Left ventricle myocardium superior (tissue), 1 donor: ENCODE measurements at places on chromosomes 4 and X.

DNA sequence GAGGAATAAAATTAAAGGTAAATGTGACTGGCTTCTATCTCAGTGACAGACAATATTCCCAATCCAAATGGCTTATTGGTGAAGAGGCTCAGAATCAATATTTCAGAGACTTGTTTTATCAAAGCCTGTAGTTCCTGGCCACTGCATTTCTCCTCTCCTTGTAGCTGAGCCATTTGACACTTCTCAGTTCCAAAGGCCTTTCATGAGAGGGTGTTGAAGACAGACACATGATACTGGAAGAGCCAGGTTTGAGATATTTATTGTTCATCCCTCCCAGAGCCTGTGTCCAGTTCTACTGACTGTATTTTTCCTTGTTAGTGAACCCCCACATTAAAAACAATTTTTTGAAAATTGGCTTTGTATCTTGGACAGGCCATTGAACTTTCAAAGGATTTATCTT, 12.9 kb upstream of the INPP4B start:
- DNase-seq = no peak

DNA sequence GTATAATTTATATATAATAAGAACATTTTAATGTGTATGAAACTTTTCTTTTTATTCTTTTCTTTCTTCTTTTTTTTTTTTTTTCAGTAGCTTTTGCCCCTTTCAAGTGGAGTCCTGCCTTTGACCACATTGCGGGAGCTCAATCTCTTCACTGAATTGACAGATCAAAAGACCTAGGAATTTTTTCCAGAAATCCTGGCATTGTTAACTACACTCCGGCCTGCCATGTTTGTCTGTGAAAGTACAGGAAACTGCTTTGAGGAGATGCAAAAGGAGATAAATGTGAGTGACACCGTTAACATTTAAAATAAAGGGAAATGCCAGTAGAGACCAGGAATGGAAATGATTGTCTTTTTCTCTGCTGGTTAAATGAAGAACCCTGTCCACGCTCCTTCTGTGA, 159.3 kb upstream of the VCX3A start:
- no peak for DNase-seq

DNA sequence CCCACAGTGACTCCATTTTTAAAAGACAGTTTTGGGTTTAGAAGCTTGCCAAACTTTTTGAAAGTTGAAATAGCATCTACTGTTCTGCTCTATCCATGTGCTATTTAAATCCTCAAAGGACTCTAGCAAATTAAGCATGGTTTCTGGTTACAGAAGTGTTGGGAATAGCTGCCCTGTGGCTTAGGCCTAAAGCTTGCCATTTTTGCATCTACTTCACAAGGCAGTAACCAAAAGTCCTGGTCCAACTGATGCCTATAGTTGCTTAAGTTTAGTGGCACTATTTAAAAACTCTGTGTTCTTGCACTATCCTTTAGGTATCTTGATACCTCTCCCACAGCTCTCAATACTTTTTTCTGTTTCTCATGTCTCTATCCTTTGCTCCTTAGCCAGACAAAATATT, 251.0 kb upstream of the GPC4 start:
- DNase-seq = no peak

DNA sequence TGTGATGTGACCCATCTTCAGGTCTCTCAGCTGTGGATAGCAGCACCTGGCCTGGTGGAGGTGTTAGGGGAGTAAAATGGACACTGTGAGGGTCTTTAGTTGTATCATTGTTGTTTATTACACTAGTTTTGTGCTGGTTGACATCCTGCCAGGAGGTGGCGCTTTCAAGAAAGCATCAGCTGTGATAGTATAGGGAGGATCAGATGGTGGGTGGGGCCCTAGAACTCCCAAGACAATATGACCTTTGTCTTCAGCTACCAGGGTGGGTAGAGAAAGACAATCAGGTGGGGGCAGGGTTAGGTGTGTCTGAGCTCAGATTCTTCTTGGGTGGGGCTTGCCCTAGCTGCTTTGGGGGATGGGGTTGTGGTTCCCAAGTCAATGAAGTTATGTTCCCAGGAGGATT, 162.8 kb downstream of the PPP1R2C start:
- no peak for DNase-seq

DNA sequence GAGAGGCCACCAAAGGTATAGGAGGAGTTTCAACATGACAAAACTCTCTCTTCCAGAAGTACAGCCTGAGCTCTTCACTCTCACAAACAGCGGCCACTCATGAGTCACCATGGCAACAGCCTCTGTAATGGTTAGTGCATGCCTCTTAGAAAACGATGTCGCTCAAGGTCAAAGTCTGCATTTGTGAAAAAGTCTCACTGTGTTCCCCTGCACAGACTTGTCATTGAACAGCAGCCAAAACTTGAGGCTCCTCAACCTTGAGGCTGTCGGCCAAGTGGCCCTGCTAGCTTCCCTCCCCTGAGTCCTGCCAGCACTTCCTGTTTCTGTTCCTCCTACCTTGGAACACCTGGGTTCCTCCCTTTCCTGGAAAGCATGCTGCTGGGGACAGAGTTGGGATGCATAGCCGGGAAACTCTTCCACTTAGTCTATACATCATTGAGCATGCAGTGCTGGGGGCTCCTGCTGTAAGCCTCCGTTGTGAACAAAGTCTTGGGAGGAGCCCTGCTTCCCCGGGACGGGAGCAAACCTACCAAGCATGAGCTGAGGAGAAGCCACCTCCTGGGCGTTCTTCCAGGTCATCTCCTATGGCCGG, 66.6 kb downstream of the ING2 start:
- DNase-seq = peak; percentile 42

DNA sequence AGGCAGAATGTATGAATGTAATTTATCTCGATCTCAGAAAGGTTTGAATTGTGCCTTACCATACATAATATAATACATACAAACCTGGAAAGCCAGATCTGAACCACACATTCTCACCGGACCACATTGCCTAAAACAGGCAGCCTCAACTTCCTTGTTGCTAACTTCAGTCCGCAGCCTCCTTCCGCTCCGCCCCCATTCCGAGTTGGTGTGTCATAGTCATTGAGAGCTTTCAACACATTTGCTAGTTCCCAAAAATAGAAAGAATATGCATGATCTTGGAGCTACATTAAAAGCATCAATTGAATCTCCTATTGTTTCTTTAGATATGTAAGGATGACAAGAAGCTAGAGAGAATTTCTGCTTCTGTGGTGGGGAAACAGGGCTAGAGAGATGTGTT, 127.2 kb downstream of the ARHGEF9 start:
- peak; percentile 62 for DNase-seq

GRCh38 chr4:77007358-77008230, 58.0 kb downstream of the SEPTIN11 start:
- peak; percentile 31 for DNase-seq

DNA sequence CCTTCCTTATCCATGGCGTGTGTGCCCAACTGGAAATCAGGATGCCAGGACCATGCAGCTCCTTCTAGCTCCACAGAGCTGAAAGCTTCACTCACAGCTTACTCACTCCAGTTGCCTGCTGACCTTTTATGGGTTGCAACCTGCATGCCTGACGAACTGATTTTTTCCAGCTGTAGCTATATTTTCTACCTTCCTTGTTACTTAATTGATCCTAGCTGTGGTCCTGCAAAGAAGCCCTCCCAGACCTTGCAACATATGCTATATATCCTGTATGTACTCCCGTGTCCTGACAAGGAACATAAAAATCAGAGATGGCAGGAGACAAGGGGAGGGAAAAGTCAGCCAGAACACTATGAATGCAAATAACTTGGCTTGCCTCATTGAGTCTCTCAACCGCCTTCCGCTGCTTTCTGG, 135.3 kb upstream of the LDB2 start:
- no peak for DNase-seq

DNA sequence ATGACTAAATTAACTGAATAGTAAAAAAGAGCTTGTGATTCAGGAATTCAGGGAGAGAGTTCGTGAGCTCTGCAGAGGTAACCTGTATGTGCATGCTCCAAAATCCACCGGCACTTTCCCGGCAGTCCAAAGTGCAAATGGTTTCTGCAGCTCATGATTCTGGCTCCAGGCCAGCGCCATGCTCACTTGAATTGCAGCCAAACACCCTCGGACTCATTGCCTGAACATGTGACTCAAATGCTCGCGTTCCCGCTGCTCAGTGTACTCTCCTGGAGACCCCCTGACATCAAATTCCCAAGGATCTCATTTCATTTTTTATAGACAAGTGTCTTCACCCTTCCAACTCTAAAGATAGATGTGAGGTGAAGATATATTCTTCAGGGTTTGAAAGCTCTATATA, 44.1 kb upstream of the SH3RF1 start:
- peak; percentile 81 for DNase-seq

- DNase-seq = no peak
Measured at GRCh38 chrX:39377773-39378172, 576.5 kb downstream of the MID1IP1 start.

DNA sequence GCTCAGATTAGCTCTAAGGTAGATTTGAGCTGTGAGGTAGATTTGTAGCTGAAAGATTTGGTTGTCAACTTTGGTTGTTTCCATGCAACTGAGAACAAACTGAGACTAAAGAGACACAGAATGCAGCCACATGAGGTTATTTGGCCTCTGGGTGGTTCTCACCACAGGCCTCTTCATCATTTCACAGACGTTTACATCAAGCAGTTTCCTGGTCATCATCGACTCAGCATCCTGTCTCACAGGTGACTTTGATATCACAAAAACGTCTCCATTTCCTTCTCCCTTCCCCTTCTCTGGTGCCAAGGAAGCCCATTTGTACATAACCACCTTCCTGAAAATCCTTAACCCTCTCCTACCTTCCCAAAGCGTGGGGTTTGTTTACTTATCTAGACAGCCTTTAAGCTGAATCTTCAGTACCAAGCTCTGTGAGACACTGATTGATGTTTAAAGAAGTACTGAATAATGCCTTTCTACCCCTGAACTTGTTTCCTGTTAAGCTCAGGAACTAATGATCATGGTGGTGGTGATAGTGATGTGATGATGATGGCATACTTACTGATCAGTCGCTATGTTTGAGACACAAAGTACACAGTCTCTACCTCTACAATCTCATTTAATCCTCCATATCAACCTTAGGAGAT, 81.9 kb downstream of the FAM114A1 start:
- DNase-seq = no peak

GRCh38 chr4:11741190-11741652, 312.5 kb upstream of the HS3ST1 start:
- DNase-seq = no peak

DNA sequence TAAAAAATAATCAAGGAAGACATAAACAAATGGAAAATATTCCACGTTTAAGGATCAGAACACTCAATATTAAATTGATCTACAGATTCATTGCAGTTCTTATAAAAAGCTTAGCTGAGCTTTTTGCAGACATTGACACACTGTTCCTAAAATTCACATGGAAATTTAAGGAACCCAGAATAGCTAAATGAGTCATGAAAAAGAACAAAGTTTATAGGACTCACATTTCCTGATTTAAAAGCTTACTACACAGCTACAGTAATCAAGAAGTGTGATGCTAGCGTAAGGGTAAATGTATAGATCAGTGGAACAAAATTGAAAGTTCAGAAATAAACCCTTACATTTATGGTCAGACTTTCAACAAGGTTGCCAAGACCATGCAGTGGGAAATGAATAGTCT, 33.1 kb downstream of the NSUN7 start:
- DNase-seq = no peak

DNA sequence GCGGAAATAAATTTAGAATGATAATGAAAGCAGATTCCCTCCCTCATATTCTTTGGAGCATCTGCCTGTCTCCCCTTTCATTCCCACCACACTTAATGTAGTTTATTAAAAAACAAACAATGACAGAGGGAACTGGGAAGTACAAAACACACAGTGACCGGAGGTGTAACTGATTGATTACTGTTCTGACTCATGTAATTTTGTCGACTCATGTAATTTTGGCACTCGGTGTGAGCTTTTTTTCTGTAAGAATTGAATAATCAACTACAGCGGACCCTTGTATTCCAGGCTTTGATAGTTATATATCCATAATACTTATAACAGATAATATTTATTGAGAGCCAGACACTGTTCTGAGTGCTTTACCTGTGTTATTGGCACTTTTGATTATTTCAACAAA, 110.4 kb downstream of the PALLD start:
- DNase-seq = no peak

DNA sequence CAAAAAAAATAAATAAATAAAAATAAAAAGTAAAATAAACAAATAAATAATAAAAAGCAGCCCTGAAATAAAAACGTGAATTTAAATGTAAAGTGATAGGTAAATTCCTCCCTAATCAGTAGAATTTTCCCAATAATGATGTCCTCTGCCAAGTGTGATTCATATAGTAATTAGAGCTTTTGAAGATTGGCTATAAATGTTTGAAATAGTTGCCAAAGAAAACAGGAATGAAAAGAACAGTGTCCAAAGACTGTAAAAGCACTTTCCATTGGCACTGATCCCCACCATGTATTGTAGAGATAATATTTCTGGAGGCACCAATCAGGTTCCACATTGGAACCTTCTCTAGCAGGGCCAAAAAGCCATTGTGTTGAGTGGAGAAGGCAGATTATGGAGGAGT, 25.9 kb upstream of the SMARCAD1 start:
- DNase-seq = no peak

DNA sequence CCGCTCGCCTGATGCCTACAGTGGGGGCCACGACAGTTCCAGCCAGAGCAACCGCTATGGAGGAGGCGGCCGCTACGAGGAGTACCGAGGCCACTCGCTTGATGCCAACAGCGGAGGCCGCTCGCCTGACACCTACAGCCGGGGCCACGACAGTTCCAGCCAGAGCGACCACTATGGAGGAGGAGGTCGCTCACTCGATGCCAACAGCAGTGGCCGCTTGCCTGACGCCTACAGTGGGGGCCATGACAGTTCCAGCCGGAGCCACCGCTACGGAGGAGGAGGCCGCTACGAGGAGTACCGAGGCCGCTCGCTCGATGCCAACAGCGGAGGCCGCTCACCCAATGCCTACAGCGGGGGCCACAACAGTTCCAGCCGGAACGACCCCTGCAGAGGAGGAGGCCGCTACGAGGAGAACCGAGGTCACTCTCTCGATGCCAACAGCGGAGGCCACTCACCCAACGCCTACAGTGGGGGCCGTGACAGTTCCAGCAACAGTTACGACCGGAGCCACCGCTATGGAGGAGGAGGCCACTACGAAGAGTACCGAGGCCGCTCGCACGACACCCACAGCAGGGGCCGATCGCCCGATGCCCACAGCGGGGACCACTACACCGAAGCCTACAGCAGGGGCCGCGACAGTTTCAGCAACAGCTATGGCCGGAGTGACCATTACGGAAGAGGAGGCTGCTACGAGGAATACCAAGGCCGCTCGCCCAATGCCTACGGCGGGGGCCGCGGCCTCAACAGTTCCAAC, 2.5 kb downstream of the RBMXL3 start:
- DNase-seq = no peak

DNA sequence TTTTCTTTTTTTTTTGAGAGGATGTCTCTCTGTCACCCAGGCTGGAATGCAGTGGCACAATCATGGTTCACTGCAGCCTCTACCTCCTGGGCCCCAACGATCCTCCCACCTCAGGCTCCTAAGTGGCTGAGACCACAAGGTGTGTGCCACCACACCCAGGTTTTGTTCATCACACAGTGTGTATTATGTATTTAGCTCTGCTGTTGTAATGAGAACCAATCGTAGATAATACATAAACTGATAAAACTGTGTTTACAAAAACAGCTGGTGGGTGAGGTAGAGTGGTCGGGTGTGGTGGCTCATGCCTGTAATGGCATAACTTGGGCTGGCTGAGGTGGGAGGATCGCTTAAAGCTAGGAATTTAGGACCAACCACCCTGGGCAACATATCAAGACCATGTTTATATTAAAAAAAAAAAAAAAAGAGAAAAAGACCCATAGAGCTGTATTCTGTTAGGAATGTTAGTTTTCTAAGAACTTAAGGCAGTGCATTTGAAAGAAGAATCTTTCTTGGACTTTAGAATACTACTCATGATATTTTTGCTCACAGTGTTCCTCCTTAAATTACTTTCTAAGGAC, 34.9 kb downstream of the POLR2B start:
- DNase-seq = no peak
